Esophagus muscularis mucosa (tissue), 4 donors: ENCODE measurements at places on chromosomes 12 and 14. TPM values are rescaled to one million over a fixed set of nuclear protein-coding genes. Genes with fewer than 3 reads are reported as not detected.

HNRNPA1 gene
- total RNA-seq, result 265 TPM

CD4 gene
- 6.6 TPM for total RNA-seq

OTX2 gene
- total RNA-seq, result not detected

DNA sequence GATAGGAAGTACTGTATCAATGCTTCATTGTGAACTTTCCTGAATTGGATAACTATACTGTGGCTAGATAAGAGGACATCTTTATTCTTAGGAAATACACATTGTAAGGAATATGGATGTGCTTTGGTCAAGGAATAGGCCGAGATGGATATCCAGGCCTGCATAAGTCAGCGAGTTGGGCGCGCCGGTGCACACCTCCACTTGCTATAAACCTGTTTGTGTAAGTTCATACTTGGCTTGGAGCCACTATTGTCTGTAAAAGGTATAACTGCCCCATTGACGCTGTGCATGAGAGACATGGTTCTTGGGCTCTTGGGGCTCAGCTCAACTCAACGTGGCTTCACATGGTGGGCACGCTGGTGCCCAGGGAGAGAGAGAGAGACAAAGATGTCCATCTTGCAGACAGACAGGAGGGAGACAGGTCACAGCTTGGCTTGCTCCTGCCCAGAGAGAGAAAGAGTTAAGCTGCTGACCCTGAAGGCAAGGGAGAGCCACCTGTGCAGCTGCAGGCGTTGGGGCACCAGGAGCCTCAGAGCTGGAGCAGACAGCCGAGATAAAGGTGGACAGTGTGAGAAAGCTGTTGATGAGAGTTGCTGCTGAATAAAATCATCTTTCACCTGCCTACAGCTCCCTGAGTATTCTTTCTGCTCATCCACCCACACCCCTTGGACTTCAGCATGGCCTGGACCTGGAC is 34.1 kb upstream of the COCH start:
- no peaks in the 10 kb centered on the region for H3K4me1 ChIP-seq
- H3K4me3 ChIP-seq, result no peak overlapping the region
- DNase-seq, result no peak
- no peaks in the 10 kb centered on the region for H3K36me3 ChIP-seq

- no peak overlapping the region for H3K4me3 ChIP-seq
- no peak for DNase-seq
- H3K4me1 ChIP-seq, result no peaks in the 10 kb centered on the region
- no peaks in the 10 kb centered on the region for H3K36me3 ChIP-seq
- no peaks in the 10 kb centered on the region for H3K27me3 ChIP-seq
Measured at GRCh38 chr12:17818931-17819330, 271.1 kb downstream of the RERGL start.

GRCh38 chr14:22084393-22085281 is 411.0 kb upstream of the OR4E1 start:
- no peaks in the 10 kb centered on the region for H3K36me3 ChIP-seq
- H3K4me1 ChIP-seq, result peaks cover 4% of the 10 kb centered on the region
- no peak for DNase-seq
- H3K27me3 ChIP-seq, result no peaks in the 10 kb centered on the region

DNA sequence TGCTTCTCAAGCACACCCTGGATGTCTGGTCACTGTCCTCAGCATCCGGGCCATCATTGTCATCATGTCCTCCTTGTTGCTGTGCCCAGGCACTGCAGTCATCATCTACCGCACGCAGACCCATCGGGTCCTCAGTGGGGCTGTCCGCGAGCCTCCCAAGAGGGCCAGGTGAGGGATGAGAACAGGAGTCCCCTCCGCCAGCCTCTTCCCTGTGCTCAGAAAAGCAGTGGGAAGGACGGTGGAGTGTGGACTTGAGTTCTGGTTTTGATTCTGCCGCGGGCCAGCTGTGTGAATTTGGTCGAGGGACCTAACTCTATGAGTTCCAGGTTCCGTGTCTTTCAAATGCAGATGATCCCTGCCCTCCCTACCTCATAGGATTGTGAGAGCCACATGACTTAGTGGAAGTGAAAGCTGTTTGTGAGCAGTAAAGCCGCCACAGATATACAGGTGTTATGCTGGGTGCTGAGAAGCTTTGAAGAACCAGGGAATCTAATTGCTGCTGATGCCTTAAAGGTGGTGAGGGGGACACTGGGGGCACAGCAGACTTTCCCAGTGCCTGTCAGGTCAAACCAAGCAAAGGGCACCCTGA is 122.9 kb upstream of the RAP1B start:
- H3K36me3 ChIP-seq, result no peaks in the 10 kb centered on the region
- DNase-seq, result no peak
- no peaks in the 10 kb centered on the region for H3K27me3 ChIP-seq
- no peak overlapping the region for H3K4me3 ChIP-seq
- H3K27ac ChIP-seq, result no peak overlapping the region
- no peaks in the 10 kb centered on the region for H3K4me1 ChIP-seq

DNA sequence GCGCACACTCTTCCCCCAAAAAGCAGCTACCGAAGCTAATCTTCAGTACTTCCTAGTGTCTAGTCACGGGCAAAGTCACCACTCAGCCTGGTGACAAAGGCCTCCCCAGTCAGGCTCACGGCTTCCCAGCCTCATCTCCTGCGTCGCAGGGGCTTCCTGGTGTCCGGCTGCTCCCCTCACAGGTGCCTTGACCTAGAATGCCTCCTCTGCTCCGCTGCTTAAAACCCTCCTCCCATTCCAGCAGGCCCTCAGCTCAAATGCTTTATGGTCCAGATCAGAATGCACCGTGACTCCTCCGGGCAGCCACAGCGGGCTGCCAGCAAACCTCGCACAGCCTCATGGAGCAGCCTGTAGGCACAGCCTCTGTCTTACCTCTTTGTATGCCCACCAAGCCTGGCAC is 53.1 kb downstream of the PRIMA1 start:
- H3K27me3 ChIP-seq, result no peaks in the 10 kb centered on the region
- peaks cover 4% of the 10 kb centered on the region for H3K4me1 ChIP-seq
- no peak overlapping the region for H3K4me3 ChIP-seq
- H3K36me3 ChIP-seq, result peaks cover 27% of the 10 kb centered on the region
- H3K27ac ChIP-seq, result no peak overlapping the region
